ENCODE measurements at places on chromosomes 11 and 22. TPM values are rescaled to one million over a fixed set of nuclear protein-coding genes. Genes with fewer than 3 reads are reported as not detected.

The ACR gene
- total RNA-seq: 0.16 TPM

The SYT8 gene
- total RNA-seq: 1.1 TPM

The PHOX2A gene
- total RNA-seq: not detected

The ZC3H7B gene
- total RNA-seq: 120 TPM

The CCDC89 gene
- 2.6 TPM for total RNA-seq

All from hair follicle dermal papilla cell (primary cell).